Activated CD8-positive, alpha-beta memory T cell treated with anti-CD3 and anti-CD28 coated beads, Interleukin-2, amount 10 ng/mL, durations not matched to agents 7 days and 5 days (primary cell): ENCODE measurements at places on chromosomes 1 and 21. TPM values are rescaled to one million over a fixed set of nuclear protein-coding genes. Genes with fewer than 3 reads are reported as not detected.

Gene PAPPA2
- 0.38 TPM for total RNA-seq

- DNase-seq, result no peak
- no peak overlapping the region for H3K4me3 ChIP-seq
- no peak overlapping the region for H3K27ac ChIP-seq
- H3K27me3 ChIP-seq, result peaks cover 27% of the 10 kb centered on the region
- no peaks in the 10 kb centered on the region for H3K36me3 ChIP-seq
These were observed 80.4 kb upstream of the EFHD2 start for GRCh38 chr1:15329104-15329820.

GRCh38 chr1:231931146-231931545, 304.6 kb downstream of the DISC1 start:
- peaks cover 2% of the 10 kb centered on the region for H3K36me3 ChIP-seq
- no peaks in the 10 kb centered on the region for H3K27me3 ChIP-seq
- no peak overlapping the region for H3K4me3 ChIP-seq
- no peak for DNase-seq
- H3K27ac ChIP-seq, result no peak overlapping the region
- no peaks in the 10 kb centered on the region for H3K4me1 ChIP-seq

Gene YOD1
- total RNA-seq, result 9.7 TPM

GRCh38 chr1:45026446-45026845, 14.4 kb downstream of the UROD start:
- H3K4me1 ChIP-seq, result peaks cover 9% of the 10 kb centered on the region
- no peaks in the 10 kb centered on the region for H3K27me3 ChIP-seq
- H3K36me3 ChIP-seq, result no peaks in the 10 kb centered on the region
- H3K4me3 ChIP-seq, result no peak overlapping the region
- DNase-seq, result no peak

Gene FAM110D
- not detected for total RNA-seq

GRCh38 chr1:40350391-40350790, 23.1 kb upstream of the SMAP2 start:
- H3K4me1 ChIP-seq, result no peaks in the 10 kb centered on the region
- no peak overlapping the region for H3K27ac ChIP-seq
- DNase-seq, result no peak
- H3K27me3 ChIP-seq, result no peaks in the 10 kb centered on the region
- H3K36me3 ChIP-seq, result no peaks in the 10 kb centered on the region

Gene TNFRSF14
- 106 TPM for total RNA-seq

DNA sequence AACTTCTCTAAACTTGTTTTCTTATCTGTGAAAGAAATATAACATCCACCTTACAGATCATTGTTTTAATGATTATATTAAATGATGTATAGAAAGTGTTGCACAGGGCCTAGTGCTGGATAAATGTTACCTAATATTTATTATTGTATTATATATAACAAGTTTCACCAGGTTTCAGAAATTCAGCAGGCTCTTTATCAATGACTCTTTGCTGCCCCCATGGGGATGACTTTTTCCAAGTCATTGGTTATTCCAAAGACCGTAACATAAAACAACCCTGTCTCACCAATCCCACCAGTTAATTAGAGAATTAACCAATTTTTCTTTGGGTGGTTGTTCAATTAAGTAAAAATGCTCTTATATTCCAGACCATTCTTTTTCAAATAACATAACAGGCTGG, 7.3 kb upstream of the DEDD start:
- H3K4me1 ChIP-seq, result peaks cover 5% of the 10 kb centered on the region
- no peak overlapping the region for H3K27ac ChIP-seq
- no peak overlapping the region for H3K4me3 ChIP-seq

Gene OXCT2
- total RNA-seq, result 0.82 TPM

Gene HES3
- total RNA-seq, result not detected

DNA sequence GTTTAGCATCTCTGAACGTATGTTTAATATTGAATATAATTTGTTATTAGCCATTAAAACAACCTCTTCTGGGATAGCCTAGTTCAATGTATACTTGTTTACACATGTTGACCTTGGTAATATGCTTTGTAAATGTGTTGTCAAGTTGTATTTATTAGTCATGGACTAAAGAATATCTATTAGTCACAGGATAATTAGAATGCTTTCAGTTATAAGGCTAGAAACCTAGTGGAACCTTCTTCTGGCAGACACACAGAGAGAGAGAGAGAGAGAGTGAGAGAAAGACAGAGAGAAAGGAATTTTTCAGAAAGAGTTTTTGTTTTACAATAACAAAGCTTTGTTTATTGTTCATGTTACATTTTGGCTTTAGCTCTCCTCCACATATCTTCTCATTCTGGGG, 181.1 kb upstream of the APP start:
- H3K4me1 ChIP-seq, result no peaks in the 10 kb centered on the region
- H3K4me3 ChIP-seq, result no peak overlapping the region
- no peak overlapping the region for H3K27ac ChIP-seq
- H3K36me3 ChIP-seq, result no peaks in the 10 kb centered on the region

DNA sequence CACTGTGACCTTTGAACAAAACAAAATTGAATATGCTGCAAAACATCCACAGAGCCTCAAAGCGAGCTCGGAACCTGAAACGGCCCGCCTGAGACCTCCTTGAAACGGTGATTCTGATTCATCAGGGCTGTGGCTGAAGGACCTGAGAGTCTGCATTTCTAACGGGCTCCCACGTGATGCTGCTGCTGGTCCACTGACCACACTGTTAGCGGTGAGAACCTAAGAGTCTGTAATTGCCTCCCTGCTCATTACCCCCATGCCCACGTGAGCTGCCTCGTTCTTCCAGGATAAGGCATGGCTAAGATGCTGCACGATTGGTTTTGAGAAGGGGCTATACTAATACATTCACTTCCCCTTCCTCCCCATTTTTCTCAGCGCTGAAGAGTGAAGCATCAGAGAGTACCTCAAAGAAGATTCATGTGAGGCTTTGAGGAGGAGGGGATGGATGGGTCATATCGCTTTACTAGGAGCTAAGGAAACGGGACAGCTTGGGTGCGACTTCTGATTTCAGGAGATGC, 9.7 kb downstream of the TLR5 start:
- no peak for DNase-seq
- H3K36me3 ChIP-seq, result no peaks in the 10 kb centered on the region
- no peak overlapping the region for H3K4me3 ChIP-seq
- peaks cover 12% of the 10 kb centered on the region for H3K4me1 ChIP-seq

Gene LRRN2
- total RNA-seq, result not detected

Gene TNFRSF8
- 3.8 TPM for total RNA-seq

DNA sequence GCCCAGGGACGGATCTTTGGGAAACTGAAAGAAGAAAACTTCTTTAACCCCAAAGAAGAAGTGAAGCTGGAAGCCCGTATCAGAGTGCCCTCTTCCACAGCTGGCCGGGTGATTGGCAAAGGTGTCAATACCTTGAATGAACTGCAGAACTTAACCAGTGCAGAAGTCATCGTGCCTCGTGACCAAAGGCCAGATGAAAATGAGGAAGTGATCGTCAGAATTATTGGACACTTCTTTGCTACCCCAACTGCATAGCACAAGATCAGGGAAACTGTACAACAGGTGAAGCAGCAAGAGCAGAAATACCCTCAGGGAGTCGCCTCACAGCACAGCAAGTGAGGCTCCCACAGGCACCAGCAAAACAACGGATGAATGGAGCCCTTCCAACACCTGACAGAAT, 114.0 kb downstream of the NBPF12 start:
- peaks cover 16% of the 10 kb centered on the region for H3K27me3 ChIP-seq
- peaks cover 7% of the 10 kb centered on the region for H3K4me1 ChIP-seq
- H3K4me3 ChIP-seq, result no peak overlapping the region
- no peak for DNase-seq
- no peak overlapping the region for H3K27ac ChIP-seq
- no peaks in the 10 kb centered on the region for H3K36me3 ChIP-seq

Gene GJA5
- not detected for total RNA-seq

DNA sequence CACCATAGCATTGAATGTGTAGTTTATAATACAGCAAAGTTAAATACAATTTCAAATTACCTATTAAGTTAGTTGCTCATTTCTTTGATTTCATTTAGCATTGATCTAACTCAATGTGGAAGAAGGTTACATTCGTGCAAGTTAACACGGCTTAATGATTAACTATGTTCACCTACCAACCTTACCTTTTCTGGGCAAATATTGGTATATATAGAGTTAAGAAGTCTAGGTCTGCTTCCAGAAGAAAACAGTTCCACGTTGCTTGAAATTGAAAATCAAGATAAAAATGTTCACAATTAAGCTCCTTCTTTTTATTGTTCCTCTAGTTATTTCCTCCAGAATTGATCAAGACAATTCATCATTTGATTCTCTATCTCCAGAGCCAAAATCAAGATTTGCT, at the start of gene ANGPTL3:
Gene ANGPTL3 (plus strand): TSS at position 240 of the 400 bp plus-strand sequence. CDS start 47 bp downstream, at position 287.
- H3K4me1 ChIP-seq, result peaks cover 8% of the 10 kb centered on the region
- DNase-seq, result no peak
- H3K27ac ChIP-seq, result no peak within 1 kb of the TSS
- no peaks in the 10 kb centered on the region for H3K36me3 ChIP-seq
- no peaks in the 10 kb centered on the region for H3K27me3 ChIP-seq

Gene BTBD19
- 4.5 TPM for total RNA-seq
